ENCODE measurements at places on chromosomes 13 and 19. TPM values are rescaled to one million over a fixed set of nuclear protein-coding genes. Genes with fewer than 3 reads are reported as not detected.

The PLIN4 gene
- 4.0 TPM for polyA plus RNA-seq

The SIGLECL1 gene
- polyA plus RNA-seq = 103 TPM

The KDELR1 gene
- 187 TPM for polyA plus RNA-seq

The FSD1 gene
- polyA plus RNA-seq = 18.2 TPM

The KLK12 gene
- 1.3 TPM for polyA plus RNA-seq

The SSC5D gene
- polyA plus RNA-seq = 10.7 TPM

The MRPL57 gene
- polyA plus RNA-seq = 18.9 TPM

- no peaks in the 10 kb centered on the region for H3K36me3 ChIP-seq
- no peak overlapping the region for H3K4me3 ChIP-seq
- no peaks in the 10 kb centered on the region for H3K4me1 ChIP-seq
- H3K27me3 ChIP-seq = no peaks in the 10 kb centered on the region
- H3K27ac ChIP-seq = no peak overlapping the region
Measured at GRCh38 chr19:45607071-45608029, 5.3 kb upstream of the GPR4 start.

- no peaks in the 10 kb centered on the region for H3K27me3 ChIP-seq
- H3K36me3 ChIP-seq = no peaks in the 10 kb centered on the region
- H3K27ac ChIP-seq = no peak overlapping the region
- DNase-seq = peak; percentile 53
- H3K4me1 ChIP-seq = peaks cover 10% of the 10 kb centered on the region
- H3K4me3 ChIP-seq = no peak overlapping the region
Measured at GRCh38 chr13:99614465-99614885, 113.2 kb downstream of the TM9SF2 start.

- no peaks in the 10 kb centered on the region for H3K27me3 ChIP-seq
- H3K27ac ChIP-seq = no peak overlapping the region
- no peak overlapping the region for H3K4me3 ChIP-seq
- DNase-seq = no peak
- no peaks in the 10 kb centered on the region for H3K36me3 ChIP-seq
Measured at GRCh38 chr13:108451121-108451520, 178.3 kb upstream of the MYO16 start.

DNA sequence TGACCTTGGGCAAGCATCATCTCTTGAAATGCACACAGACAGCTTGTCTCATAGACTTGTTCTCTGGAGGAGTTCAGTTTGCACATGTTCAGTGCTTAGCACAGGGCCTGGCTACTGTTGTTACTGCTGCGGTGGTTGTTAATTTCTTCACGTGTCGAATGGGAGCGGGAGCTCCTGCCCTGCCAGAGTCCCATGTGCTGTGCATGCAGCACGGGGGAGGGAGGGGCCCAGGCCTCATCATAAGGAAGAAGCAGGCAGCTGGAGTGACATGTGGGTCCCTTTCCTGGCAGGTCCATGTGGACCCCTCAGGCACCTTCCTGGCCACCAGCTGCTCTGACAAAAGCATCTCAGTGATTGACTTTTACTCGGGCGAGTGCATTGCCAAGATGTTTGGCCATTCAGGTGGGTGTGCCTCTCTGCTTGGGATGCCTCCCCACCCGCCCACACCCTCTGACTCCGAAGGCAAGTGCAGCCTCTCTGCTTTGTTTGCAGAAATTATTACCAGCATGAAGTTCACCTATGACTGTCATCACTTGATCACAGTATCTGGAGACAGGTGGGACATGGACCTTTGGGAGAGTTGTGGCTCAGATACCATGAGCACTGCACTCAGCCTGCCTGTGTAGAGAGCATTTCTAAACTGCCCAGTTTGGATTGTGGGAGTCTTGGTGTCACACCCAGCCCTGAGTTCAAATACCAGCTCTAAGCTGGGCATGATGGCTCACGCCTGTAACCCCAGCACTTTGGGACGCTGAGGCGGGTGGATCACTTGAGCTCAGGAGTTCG lies 19.8 kb upstream of the OVOL3 start:
- no peak for DNase-seq
- H3K4me3 ChIP-seq = no peak overlapping the region
- H3K4me1 ChIP-seq = no peaks in the 10 kb centered on the region
- no peaks in the 10 kb centered on the region for H3K36me3 ChIP-seq

DNA sequence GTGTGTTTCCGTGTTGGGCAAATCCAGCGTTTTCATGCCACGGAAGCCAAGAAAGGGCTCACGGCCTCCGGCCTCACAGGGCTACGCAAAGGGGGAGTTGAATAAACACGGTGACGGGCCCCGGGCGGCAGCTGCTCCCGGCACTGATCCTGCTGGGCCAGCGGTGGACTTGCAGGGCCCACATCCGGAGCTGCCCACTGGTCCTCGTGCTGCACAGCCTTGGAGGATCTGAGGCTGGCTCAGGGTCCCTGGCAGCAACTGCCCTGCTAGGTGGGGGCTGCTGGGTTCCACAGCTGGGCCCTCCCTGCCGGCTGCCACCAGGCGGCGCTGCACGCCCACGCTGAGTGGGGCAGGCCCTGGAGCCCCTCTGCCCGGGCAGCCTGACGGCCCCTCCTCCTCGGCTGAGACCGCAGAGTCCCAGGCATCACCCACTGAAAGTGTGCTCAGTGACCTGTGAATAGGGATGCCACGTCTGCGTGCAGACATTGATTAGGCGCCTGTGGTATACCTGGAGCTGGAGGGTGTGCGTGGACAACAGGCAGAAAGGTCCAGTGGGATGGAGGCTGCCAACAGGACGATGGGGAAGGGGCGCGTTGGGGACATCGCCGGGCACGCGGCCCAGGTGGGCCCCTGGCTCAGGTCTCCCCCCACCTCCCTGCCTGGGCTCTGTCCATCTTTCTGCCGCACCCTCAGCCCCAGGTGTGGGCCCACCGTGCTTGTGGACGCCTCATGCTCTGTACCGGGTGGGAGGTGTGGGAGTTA lies 5.3 kb upstream of the HCN2 start:
- no peaks in the 10 kb centered on the region for H3K27me3 ChIP-seq
- H3K27ac ChIP-seq = no peak overlapping the region
- no peak overlapping the region for H3K4me3 ChIP-seq
- H3K36me3 ChIP-seq = no peaks in the 10 kb centered on the region
- no peak for DNase-seq

GRCh38 chr19:39398297-39398864 lies 7.2 kb downstream of the MED29 start:
- peaks cover 29% of the 10 kb centered on the region for H3K4me1 ChIP-seq
- peak overlapping the region; percentile 90 for H3K27ac ChIP-seq
- peak; percentile 62 for DNase-seq
- no peak overlapping the region for H3K4me3 ChIP-seq
- no peaks in the 10 kb centered on the region for H3K27me3 ChIP-seq
- H3K36me3 ChIP-seq = no peaks in the 10 kb centered on the region

DNA sequence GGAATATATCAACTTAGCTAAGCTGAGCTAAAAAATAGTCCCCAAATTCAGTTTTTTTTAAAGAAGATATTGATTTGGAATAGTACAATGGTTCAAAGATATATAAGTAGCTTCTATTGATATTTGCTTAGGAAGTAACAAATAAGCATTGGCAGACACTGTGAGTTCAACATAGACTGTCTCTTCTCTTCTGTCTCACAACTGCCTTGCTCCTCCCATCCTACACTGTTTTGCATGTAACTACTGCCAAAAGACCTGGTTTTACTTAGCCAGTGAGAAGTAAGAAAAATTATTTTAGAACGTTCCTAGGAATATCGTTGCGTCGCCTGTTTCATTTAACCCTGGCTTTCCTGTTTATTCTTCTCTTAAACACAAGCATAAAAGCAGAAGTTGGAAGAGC lies 859.0 kb upstream of the SPRY2 start:
- H3K27ac ChIP-seq = no peak overlapping the region
- H3K36me3 ChIP-seq = no peaks in the 10 kb centered on the region
- no peaks in the 10 kb centered on the region for H3K27me3 ChIP-seq
- no peaks in the 10 kb centered on the region for H3K4me1 ChIP-seq

DNA sequence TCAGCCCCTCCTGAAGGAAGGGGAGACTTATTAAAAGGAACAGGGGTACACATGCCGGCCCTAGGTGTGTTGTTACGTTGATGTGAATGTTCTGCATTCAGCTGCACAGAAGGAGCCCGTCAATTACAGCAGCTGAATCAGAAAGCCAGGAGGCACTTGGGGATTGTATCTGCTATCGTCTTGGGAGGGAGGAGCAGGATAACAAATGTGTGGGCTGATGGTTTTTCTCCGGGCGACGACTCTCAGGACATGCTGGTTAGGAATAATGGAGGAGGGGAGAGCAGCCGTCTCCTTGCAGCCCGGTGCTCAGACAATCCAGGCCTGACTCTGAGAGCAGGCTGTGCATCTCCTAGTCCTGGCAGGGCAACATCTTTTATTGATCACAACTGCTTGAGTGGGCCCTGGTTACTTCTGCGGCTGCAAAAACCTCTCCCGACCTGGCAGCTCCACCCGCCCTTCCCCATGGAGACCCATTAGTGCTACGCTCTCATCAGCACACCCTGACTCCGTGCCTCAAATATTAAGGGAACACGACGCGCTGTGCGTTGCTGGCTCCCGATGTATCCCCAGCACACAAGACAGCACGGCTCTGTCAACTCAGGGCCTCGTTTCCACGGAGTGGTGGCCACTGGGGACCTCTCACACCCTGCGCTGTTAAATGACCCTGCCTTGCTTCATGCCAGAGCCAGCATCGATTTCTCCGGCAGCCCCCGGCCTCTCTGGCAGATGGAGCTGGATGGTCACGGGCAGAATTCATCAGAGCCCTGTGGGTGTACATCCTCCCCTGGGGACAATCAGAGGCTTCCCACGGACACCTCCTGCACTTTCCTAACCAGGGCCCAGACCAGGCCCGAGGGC lies 25.3 kb downstream of the PEPD start:
- H3K4me1 ChIP-seq = peaks cover 8% of the 10 kb centered on the region
- no peaks in the 10 kb centered on the region for H3K27me3 ChIP-seq
- H3K4me3 ChIP-seq = no peak overlapping the region
- H3K36me3 ChIP-seq = no peaks in the 10 kb centered on the region
- H3K27ac ChIP-seq = no peak overlapping the region
- peak; percentile 63 for DNase-seq

GRCh38 chr19:51505904-51506303 lies 4.3 kb upstream of the SIGLEC12 start:
- no peak overlapping the region for H3K4me3 ChIP-seq
- no peak for DNase-seq
- H3K4me1 ChIP-seq = no peaks in the 10 kb centered on the region
- H3K36me3 ChIP-seq = no peaks in the 10 kb centered on the region

GRCh38 chr13:105608104-105608503 lies 927.4 kb downstream of the EFNB2 start:
- no peaks in the 10 kb centered on the region for H3K27me3 ChIP-seq
- no peak overlapping the region for H3K27ac ChIP-seq
- no peaks in the 10 kb centered on the region for H3K36me3 ChIP-seq
- H3K4me1 ChIP-seq = no peaks in the 10 kb centered on the region

DNA sequence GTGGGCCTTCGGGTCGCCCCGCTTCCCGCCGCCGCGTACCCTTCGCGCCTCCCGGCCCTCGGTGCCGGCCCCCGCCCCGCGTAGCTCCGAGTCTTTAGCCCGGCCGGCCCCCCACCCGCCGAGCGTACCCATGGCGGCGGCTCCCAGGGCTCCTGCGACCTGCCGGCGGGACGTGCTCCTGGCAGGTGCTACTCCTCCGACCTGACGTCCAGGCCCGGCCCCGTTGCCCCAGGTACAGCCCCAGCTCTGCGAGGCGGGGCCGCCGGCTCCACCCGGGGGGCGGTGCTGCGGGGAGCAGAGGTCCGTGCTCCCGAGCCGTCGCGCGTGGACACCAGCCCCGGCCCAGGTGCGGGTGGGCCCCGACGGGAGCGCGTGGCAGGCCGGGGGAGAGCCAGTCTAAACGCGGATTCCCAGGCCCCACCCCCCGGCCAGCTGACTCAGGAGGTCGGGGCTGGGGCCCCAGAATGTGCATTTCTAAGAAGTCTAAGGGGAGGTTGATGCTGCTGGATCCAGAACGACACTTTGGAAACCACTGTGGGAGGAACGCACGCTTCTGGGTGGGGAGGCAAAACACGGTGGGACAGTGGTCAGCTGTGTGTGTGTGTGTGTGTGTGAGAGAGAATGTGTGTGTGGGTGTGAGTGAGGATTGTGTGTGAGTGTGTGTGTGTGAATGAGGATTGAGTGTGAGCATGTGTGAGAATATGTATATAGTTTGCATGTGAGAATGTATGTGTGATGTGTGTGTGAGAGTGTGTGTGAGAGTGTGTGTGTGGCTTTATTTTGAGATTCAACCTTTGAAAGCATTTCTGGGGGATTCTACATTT lies at the start of gene SLC15A1:
Gene SLC15A1 (minus strand): TSS at position 206 of the 824 bp plus-strand sequence. CDS start 74 bp downstream, at position 132.
- no peaks in the 10 kb centered on the region for H3K36me3 ChIP-seq
- H3K4me1 ChIP-seq = no peaks in the 10 kb centered on the region
- no peak for DNase-seq
- H3K27ac ChIP-seq = no peak within 1 kb of the TSS
- peak within 1 kb of the TSS; percentile 37 for H3K4me3 ChIP-seq

- DNase-seq = no peak
- no peak overlapping the region for H3K27ac ChIP-seq
- H3K4me3 ChIP-seq = no peak overlapping the region
- H3K4me1 ChIP-seq = no peaks in the 10 kb centered on the region
- H3K36me3 ChIP-seq = no peaks in the 10 kb centered on the region
Measured at GRCh38 chr13:58994777-58995176, 1169.0 kb downstream of the DIAPH3 start.

DNA sequence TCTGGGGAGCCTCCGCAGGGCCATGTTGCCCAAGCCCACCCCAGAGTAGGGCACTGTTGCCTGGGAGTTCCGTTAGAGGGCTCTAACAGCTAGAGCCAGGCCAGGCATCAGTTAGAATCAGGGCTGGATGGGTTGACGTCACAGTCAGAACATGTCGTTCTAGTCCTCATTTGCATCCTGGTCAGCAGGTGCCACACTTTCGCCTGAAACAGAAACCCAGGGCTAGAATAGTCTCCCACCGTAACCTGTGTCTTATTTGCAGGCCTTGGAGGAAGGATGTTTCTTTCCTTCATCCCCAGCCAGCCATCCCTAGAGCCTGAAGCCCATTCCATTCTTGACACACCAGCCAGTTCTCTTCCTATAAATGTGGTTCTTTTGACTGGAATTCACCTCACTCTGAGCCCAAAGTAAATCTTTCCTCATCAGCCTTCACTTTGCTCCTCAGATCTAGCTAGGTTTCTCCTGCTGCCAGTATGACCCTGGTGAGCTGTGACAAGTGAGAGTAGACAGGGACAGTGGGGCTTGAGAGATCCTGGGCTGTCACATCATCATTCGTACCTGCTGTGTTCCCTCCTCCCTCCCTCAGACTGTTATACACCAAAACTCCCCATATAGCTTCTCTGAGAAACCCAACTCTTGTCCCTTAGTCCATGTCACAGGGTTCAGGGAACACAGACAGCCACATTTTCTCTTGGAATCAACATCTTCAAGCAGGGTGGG lies 12.2 kb upstream of the CCDC97 start:
- H3K27me3 ChIP-seq = no peaks in the 10 kb centered on the region
- H3K4me1 ChIP-seq = peaks cover 33% of the 10 kb centered on the region
- H3K27ac ChIP-seq = no peak overlapping the region
- no peak for DNase-seq
- peaks cover 3% of the 10 kb centered on the region for H3K36me3 ChIP-seq
- no peak overlapping the region for H3K4me3 ChIP-seq

DNA sequence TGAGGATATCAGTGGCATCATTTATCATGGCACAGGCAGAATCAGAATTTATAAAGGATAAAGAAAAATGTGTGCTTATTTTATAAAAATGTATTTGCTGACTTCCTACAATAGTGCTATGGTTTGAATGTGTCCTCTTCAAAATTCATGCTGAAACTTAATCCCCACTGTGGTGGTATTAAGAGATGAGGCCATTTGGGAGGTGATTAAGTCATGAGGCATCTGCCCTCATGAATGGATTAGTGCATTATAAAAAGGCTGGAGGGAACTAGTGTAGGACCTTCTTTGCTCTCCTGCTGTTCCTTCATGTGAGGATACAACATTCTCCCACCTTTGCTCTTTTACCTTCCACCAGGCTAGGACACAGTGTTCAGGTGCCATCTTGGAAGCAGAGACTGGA lies 212.8 kb downstream of the RFC3 start:
- H3K27me3 ChIP-seq = no peaks in the 10 kb centered on the region
- DNase-seq = no peak
- no peak overlapping the region for H3K4me3 ChIP-seq
- H3K27ac ChIP-seq = no peak overlapping the region
- H3K36me3 ChIP-seq = no peaks in the 10 kb centered on the region

Data from testis (tissue), 5 donors.